ENCODE measurements at places on chromosomes 4 and X. TPM values are rescaled to one million over a fixed set of nuclear protein-coding genes. Genes with fewer than 3 reads are reported as not detected.
A peak's percentile ranks its signal among the peaks of the same experiment; 100 is the strongest.

GRCh38 chr4:146260521-146260920 lies 46.2 kb downstream of the REELD1 start:
- DNase-seq, result no peak

GRCh38 chrX:119667111-119667878 lies 25.7 kb downstream of the SEPTIN6 start:
- DNase-seq, result no peak

The F11 gene
- total RNA-seq, result not detected

GRCh38 chr4:87093443-87094123 lies 126.8 kb downstream of the KLHL8 start:
- peak; percentile 58 for DNase-seq

DNA sequence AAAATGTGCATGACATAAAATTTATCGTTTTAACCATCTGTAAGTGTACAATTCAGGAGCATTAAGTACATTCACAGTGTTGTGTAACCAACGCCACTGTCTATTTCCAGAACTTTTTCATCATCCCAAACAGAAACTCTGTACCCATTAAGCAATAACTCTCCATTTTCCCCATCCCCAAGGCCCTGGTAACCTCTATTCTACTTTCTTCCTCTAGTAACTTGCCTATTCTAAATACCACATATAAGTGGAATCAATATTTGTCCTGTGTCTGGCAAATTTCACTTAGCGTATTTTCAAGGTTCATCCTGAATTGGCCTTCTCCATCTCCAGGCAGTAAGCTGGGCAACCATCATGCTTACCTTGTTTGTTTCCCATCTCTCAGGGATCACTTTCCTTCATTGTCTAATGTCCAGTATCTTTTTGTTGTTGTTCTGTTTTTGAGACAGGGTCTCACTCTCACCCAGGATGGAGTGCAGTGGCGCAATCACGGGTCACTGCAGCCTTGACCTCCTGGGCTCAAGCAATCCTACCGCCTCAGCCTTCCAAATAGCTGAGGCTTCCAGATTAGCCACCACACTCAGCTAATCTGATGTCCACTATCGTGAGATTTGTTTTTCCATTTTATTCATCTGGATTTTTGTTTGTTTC lies 17.7 kb upstream of the GRIPAP1 start:
- DNase-seq, result no peak

- no peak for DNase-seq
Observed at GRCh38 chrX:150779385-150779784, 86.2 kb downstream of the MTMR1 start.

The BTC gene
- total RNA-seq, result 0.43 TPM

- no peak for DNase-seq
Observed at GRCh38 chr4:185598846-185599552, 63.7 kb upstream of the PDLIM3 start.

DNA sequence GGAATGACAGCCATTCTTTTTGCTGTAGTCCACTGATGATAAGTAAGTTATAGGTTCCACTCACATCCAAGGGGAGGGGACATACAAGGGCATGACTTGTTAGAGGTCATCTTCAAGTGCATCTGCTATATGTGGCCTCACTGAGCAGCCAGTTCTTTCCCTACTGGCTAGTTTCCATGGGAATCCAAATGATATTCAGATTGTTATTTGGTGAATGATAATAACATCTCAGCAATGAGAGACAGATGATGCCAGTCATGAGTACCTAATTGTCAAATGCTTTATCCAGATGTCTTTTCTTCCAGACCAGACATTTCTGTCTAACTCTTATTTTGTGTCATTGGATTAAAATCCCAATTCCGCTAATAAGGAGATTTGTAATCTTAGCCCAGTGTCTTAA lies 460.4 kb upstream of the BOD1L1 start:
- no peak for DNase-seq

The FREM3 gene
- not detected for total RNA-seq

DNA sequence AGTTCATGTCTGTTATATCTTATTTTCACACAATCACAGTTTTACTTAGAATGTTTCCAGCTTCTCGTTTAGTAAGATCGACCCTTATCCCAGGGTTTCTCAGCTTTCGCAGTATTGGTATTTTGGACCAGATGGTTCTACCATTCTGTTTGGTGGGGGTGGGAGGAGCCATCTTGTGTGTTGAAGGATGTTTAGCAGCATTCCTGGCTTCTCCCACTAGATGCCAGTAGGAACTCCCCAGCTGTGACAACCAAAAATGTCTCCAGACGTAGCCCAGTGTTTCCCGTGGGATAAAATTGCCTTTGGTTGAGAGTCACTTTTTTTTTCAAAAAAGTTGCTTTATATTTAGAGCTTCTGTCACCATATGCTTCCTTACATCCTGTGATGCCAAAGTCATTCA lies 90.9 kb upstream of the TLR2 start:
- no peak for DNase-seq

The HUWE1 gene
- 167 TPM for total RNA-seq

DNA sequence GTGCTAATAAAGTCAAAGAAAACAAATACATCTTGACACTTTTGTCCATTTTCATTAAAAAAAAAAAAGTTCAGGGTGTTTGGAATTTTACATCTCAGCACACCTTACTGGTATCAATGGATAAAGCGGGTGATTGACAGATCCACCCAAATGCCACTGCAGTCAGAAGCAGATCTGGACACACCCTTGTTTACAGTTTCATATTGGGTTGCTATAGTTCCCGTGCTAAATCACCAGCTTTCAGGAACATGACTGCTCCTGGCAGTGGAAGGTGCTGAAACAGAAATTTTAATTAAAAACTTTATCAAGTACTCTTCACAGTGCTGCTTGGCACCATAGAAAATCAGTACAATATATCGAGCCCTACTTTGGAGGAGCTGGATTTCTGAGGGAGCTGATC lies 116.3 kb downstream of the STOX2 start:
- no peak for DNase-seq

- peak; percentile 85 for DNase-seq
Observed at GRCh38 chrX:154398668-154399526, 720 bp downstream of the RPL10 start.

The SMARCA5 gene
- 50.6 TPM for total RNA-seq

The GAGE12E gene
- not detected for total RNA-seq

The CT45A1 gene
- total RNA-seq, result not detected

The VCX3A gene
- not detected for total RNA-seq

DNA sequence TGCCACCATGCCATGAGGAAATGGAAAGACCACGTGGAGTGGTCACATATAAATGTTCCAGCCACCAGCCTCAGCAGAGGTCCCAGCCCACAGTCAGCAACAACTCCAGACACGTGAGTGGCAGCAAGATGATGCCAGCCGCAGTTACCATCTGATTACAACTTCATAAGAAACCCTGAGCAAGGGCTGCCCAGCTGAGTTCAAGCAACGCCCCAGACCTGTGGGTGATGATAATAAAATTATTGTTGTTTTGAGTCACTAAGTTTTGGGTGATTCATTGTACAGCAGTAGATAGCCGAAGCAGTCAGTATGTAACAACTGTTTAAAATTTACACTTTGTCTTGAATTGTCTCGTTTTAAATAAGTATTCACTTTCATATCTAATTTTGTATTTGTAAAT lies 5.8 kb upstream of the CCNG2 start:
- DNase-seq, result no peak

- DNase-seq, result no peak
Observed at GRCh38 chr4:159349332-159349731, 246.5 kb downstream of the RAPGEF2 start.

GRCh38 chrX:42366181-42366580 lies 411.8 kb downstream of the PPP1R2C start:
- no peak for DNase-seq

DNA sequence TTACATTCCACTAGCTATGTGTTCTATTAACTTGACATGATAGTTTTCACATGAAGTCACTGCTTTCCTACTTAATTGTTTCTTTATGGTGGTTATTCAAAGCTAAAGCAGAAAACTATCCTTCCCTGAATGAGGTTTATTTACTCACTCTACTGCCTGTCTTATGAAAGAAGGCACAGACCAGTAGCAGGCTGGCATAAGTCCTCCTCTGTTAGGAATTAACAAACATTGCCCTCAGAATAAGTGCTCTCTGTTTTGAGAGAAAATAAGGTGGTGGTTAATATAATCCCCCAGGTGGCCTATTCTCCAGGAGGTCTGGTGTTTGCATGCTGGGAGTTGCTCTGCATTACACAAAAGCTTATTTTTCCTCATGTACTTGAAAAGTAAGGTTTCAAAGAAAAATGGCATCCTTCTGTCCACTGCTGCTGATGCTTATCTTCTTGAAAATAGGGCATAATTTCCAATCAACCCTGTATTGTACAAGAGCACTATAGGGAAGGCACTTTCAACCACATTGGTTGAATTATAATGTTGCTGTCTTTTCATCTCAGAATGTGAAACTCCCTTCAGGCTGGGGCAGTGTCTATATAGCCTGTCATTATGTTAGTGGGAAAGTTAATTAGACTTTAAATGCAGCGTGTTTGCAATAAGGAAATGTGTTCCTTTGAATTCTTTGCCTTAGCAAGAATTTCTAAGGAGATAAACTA lies 119.7 kb upstream of the TBC1D9 start:
- no peak for DNase-seq
